Erythroblast (primary cell): ENCODE measurements at places on chromosomes 11 and 22.

GRCh38 chr11:597166-597725 lies 18.5 kb downstream of the IRF7 start:
- DNase-seq, result no peak

DNA sequence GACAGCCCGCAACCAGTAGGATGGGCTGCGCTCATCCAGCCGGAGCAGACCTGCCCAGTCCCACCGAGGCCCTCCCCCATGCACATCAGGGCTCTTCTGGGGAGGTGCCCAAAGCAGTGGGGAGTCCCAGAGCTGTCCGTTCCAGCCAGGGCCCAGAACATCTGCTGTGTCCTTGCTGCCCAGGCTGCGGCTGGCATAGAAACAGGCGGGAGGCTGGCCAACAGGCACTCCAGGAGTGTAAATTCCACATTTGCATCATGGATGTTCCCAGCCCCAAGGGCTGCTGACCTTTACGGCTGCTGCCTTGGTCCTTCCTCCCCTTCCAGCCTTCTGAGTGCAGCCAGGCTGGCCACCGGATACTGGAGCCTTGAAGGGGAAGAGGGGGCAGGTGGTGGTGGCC lies 30.0 kb upstream of the SYT7 start:
- no peak for DNase-seq

GRCh38 chr11:9072626-9073176 lies 18.7 kb downstream of the SCUBE2 start:
- no peak for DNase-seq

DNA sequence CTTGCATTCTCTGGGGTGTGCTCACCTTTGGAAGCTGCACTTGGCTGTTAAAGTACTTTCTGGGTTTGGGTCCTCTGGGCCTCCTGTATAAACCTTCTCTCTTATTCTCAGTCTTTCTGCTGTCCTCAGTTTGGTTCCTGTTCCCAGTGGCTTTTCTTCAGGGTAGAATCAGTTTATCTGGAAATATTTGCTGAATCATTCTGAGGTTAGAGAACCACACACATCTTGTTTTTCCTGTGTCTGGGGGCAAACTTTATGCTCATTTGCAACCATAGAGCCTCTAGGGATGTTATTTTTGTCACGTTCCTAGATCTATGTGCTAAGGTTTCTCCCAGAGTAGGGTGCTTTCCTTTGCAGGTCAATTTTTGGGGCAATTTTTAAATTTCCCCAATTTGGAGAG lies 224.3 kb upstream of the C11orf87 start:
- peak; percentile 8 for DNase-seq

DNA sequence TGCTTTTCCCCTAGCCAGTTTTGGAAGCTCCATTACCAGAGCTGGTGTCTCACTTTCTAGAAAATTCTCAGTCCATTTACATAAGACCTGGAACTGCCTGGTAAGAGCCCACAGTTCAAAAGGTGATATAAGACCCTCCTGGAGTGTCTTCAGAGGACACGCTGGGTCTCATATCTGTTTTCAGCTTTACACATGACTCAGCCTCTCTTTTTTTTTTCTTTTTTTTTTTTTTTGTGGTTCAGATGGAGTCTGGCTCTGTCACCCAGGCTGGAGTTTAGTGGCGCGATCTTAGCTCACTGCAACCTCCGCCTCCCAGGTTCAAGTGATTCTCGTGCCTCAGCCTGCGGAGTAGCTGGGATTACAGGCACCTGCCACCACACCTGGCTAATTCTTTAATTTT lies 30.7 kb downstream of the WEE1 start:
- no peak for DNase-seq

DNA sequence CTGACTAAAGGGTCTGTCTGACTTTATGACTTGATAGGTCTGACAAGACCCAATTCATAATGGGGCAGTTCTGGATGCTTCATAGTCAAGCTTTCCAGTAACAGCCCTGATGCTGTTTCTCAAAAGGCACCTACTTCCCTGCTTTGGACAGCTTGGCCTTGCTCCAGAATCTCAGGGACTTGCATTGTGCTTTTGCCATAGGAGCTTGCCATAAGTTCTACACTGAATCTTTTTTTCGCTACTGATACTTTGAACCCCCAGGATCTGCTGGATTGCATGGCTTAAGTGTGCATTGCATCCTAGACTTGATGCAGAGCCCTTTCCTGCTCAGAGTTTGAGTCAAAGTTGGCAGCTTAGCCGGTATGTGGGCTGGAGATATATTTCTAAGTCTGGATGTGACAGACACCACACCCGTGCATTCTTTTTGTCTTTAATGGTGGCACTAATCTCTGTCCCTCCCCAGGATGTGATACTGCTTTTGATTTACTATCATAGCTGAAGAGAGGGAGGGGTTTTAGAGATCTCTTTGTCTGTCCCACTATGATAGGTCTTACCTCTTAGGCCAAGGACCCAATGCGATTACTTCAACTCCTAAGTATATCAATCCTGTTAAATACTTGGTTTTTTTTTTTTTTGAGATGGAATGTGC lies 16.9 kb upstream of the SLC3A2 start:
- no peak for DNase-seq
